Stimulated activated CD8-positive, alpha-beta memory T cell treated with anti-CD3 and anti-CD28 coated beads, Interleukin-15, amount 100 ng/mL, for 4 hours (primary cell): ENCODE measurements at places on chromosomes 5 and 9.

DNA sequence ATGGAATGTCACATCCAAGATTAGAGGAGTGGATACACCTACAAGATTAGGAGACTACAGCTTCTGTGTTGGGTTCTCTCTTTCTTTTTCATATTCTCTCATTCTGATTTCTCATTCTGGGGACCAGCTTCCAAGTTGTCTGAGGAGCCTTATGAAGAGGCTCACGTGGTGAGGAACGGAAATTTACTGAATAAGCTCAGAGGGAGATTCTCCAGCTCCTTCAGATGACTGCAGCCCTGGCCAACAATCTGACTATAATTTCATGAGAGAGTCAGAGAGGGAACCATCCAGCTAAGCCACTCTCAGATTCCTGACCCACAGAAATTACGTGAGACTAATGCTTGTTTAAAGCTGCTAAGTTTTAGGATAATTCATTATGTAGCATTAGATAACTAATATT is 27.1 kb upstream of the TENT2 start:
- no peak for DNase-seq

DNA sequence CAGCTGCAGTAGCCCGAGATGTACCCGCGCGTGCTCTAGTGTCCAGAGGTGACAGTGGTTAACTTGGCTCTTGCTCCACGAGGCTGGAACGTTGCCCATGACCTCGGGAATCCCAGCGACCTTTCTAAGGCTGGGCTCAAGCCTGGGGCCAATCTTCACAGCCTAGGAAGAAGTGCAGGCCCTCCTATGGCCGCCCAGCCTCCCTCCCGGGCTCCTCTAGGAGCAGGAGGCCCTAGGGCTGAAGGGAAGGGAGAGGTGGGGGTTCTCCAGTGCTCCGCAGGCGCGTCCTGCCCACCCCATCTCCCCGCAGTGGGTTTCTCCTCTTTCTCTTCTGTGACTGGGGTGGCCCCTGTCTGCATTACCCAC is 13.3 kb downstream of the NR2F1 start:
- no peak for DNase-seq

DNA sequence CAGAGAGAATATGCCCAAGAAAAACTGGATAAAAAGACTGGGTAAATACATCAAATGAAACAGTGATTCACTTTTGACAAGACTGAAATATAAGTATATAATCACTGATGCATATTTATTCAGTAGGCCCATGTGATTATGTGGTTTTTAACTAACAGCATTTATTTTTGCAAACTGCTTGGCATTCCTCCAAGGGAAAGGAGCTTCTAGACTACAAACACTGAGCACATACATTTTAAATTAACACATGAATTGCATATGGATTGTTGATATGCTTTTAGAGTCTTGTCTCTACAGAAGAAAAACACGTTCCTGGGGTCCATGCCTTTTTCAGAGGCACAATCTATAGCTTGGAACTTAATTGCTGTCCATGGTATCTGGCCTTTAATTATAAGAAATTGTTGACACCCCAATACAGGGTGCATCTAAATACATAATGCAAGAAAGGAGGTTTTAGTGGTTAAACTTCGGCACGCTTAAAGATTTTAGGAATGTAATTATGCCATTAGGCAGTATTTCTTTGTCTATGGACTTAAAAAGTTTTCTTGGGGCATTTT is 6.9 kb upstream of the MEIKIN start:
- DNase-seq: no peak

- no peak for DNase-seq
Observed at GRCh38 chr5:119537704-119538103, 85.4 kb downstream of the HSD17B4 start.

DNA sequence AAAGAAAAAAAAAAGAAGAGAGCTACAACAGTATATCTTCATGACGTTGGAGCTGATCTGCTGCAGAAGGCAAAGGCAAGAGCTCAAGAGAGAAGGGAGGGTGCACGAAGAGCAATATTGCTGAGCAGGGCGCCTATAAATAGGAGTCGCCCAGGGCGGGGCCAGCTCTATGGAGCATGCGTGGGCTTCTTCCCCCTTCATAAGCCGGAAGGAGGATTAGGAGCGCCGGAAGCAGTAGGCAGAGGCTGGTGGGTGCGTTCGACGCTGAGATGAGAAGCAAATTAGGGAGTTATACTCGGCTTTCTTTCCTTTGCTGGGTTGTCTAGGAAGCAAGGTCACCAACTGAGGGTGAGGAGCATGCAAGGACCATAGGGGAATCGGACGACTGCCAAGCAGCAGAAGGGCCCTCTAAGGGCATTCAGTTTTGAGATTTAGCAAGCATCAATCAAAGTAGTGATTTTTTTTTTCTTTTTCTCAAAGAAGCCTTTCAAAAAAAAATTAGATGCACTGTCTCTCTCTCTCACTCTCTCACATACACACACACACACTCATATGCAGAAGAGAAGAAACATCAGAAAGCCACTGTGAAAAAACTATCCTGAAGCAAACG is 496.7 kb downstream of the ENC1 start:
- DNase-seq: no peak

DNA sequence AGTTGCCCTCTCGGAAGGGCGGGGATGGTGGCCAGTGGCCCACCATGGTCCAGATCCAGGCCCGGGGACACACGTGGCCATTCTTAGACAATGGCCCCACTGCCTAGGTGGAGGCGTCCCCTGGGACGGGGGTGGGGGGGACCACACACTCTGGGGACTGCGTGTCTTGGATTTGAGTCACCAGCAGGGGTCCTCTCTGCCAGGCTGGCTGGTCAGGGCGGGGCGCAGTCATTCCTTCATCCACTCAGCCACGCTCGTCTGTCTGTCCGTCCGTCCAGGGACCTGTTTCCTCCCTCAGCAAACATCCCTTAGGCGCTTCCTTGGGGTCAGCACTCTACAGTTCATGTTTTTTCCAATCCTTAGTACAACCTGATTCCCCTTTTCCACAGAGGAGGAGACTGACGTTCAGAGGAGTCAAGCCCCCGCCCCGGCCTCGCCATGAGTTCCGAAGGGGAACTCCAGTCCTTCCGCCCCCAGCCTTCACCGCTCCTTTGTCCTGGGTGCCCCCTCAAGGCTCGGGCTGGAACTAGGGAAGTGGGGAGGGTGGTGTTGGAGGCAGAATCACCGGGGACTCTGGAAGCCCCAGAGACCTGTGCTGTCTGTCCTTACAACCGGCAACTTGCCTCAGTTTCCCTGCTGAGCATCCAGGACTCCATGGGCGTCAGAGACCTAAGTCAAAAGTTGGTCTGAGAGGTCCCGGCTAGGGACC is 276.6 kb upstream of the MVB12B start:
- no peak for DNase-seq

DNA sequence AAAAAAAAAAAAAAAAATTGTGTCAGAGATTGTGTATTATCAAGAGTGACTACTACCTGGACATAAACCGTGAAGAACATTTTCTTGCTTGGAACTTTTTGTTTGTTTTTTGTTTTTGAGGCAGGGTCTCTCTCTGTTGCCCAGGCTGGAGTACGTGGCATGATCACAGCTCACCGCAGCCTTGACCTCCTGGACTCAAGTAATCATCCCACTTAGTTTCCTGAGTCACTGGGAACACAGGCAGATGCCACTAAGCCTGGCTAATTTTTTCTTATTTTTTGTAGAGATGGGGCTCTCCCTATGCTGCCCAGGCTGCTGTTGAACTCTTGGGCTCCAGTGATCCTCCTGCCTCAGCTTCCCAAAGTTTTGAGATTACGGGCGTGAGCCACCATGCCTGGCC is 25.8 kb downstream of the DCP2 start:
- no peak for DNase-seq

- DNase-seq: no peak
Observed at GRCh38 chr5:53479590-53480415, 626 bp upstream of the FST start.

GRCh38 chr9:77752554-77752953 is 104.4 kb upstream of the GNA14 start:
- no peak for DNase-seq

DNA sequence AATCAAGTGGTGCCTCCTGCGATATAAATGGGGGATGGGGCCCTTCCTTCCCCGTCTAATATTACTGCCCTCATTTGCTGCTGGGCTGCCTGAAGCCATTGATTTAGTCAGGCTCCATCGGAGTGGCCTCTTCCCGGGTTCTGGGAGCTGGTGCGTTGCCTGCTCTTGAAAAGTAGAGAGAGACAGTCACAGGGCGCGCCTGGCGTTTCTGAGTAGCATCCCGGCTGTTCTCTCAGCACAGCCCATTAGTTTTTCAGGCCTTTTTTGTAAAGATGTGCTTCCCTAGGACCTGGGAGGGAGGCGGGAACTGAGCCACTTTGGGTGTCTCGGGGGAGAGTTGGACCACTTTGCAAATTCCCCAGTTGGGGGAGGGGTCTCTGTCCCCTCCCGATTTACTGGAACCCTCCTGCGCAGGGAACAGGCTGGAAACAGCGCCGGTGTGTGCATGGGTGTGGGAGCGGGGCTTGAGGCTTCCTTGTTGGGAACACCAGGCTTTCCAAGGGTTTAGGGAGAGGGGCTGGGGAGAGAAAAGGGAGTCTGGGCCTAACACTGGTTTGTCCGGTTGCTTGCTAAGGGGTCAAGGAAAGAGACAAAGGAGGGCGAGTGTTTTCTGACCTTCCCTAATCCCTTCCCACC is 4.7 kb downstream of the PRDM6 start:
- DNase-seq: no peak

GRCh38 chr5:1156033-1156753 is 44.3 kb upstream of the SLC12A7 start:
- no peak for DNase-seq

- DNase-seq: no peak
Observed at GRCh38 chr9:123450996-123451395, 95.0 kb downstream of the CRB2 start.

DNA sequence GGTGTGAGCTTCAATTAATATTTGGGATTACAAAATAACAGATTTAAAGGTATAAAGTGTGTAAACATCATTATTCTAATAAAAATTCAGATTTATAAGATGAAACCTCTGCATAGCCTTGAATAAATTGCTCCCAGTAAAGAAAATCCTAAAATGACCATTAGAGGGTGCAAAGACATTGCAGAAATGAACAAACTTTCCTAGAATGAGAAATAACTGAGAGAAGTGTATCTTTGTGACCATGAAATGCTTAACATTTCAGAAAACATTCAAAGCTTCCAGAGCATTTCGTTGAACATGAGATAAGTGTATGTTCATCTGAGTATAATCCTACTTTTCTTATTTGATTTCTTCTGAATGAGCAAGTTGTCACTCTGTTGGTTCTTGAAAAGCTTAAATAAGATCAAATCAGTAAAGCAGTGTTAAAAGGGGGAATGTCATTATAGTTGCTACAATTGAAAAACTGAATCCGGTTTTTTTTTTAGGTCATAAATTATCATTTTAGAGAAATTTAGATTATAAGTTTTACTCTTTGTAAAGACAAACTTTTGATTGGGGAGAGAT is 24.7 kb upstream of the NUDT12 start:
- DNase-seq: no peak

DNA sequence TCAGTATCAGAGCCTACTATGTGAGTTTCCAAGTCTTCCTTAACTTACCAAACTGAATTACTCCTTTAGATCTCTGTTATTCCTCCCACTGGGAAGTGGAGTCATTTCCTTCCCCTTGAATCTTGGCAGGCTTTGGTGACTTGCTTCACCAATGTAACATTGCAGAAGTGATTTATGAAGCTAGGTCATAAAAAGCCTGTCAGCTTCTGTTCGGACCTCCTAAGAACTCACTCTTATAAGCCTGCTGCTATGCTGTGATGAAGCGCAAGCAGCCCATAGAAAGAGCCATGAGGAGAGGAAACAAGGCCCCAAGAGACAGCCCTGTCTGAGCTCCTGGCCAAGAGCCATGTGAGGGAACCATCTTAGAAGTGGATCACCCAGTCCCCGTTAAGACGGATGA is 14.2 kb upstream of the FOXB2 start:
- DNase-seq: no peak

DNA sequence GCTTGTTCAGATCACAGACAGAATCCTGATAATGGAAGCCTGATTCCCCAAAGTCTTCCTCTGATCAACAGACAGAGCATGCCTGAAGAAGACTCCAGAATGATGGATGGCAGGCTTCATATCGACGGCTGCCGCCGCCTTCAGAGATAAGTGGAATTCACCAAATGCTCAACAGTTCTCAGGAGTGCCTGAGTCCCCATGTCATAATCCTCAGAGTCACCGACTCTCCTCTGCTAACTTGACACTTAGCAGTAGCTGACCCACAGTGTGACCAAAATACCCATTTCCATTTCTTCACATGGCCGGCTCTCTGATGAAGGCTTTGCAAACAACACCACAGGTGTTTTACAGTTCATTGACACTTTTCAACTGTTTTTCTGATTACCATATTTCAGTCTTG is 58.7 kb downstream of the PRDM6 start:
- no peak for DNase-seq

- DNase-seq: no peak
Observed at GRCh38 chr5:141707510-141707909, 25.5 kb upstream of the ARAP3 start.

DNA sequence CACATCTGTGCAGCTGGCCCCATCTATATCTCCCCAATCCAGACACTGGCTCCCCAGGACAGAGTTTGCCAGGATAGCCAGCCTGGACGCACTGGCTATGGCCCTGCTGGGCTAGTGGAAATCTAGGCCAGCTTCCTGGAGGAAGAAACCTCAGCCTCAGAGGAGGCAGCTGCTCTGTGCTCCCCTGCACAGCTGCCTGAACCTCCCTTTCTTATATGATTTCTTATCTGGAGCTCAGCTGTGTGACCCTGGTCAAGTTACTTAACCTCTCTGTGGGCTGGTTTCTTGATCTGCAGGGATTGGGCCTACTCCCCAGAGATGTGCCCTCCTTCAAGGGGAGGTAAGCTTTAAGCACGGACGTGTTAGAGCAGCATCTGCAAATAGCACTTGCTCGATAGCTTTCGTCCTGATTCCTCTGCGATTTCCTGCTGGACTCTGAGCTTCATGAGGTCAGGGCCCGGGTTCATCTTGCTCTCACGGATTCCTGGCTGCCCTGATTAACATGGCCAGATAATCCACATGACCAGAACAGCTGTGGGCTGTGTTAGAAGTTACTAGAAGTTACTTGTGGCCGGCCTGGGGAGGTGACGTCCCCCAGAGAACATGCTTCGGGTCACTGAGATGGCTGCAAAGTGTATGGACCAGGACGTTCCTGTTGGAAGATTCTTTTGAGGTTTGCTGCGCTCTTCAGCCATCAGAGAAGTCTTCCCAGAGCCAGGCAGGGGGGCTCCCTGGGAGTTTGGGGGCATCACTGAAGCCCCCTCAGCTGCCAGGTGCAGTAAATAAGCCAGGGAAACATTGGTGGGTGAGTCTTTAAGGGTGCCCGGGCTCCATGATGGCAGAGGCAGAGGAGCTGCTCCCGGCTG is 14.5 kb downstream of the C9orf50 start:
- DNase-seq: no peak

- no peak for DNase-seq
Observed at GRCh38 chr9:107711542-107711941, 222.0 kb upstream of the KLF4 start.

- DNase-seq: no peak
Observed at GRCh38 chr9:136947028-136947891, 2.2 kb downstream of the C8G start.
